ENCODE measurements at places on chromosomes 4 and X.

DNA sequence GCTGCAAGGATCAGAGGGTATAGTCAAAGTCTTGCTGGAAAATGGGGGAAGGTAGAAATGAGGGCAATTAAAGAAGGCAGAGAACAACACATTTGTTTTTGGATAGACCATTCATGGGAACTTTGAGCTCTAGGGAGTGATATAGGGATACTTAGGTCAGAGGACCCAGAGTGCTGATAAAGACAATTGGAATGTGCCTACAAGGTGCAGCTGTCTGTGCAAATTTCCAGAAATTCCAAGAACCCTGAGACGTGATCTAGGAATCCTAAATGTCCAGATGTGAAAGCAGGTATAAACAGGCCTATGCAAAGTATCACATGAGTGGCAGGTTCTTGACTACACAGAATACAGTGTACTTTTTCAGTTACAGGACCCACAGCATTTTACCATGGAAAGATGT is 24.2 kb downstream of the FNIP2 start:
- DNase-seq = no peak

GRCh38 chr4:112321776-112322684 is 24.9 kb downstream of the ALPK1 start:
- peak; percentile 62 for DNase-seq

- peak; percentile 63 for DNase-seq
These were observed 12.8 kb upstream of the LIMCH1 start for GRCh38 chr4:41525129-41525528.

- DNase-seq = no peak
These were observed 98.3 kb downstream of the GK start for GRCh38 chrX:30751497-30751896.

- DNase-seq = no peak
These were observed 17.1 kb downstream of the GAB1 start for GRCh38 chr4:143353797-143354196.

GRCh38 chr4:169611157-169611556 is 1.2 kb downstream of the NEK1 start:
- peak; percentile 31 for DNase-seq

- no peak for DNase-seq
These were observed 65.2 kb upstream of the SLC7A11 start for GRCh38 chr4:138307319-138307718.

DNA sequence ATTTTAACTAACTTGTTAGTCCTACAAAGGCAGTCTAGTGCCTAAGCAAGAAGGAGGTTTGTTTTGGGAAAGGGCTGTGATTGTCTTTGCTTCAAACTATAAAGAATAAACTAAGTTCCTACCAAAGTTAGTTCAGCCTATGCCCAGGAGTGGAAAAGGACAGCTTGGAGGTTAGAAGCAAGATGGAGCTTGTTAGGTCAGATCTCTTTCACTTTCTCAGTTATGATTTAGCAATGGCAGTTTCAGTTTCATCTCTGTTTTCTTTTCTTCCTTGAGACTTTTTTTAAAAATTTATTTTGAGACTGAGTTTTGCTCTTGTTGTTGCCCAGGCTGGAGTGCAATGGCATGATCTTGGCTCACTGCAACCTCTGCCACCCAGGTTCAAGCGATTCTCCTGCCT is 82.9 kb upstream of the NLGN4X start:
- DNase-seq = no peak

GRCh38 chrX:135497736-135498135 is 22.7 kb upstream of the INTS6L start:
- no peak for DNase-seq

- no peak for DNase-seq
These were observed 13.1 kb downstream of the TAB3 start for GRCh38 chrX:30875957-30876356.

GRCh38 chrX:76433219-76433618 is 5.7 kb downstream of the MAGEE1 start:
- no peak for DNase-seq

- DNase-seq = no peak
These were observed 6.1 kb downstream of the XPNPEP2 start for GRCh38 chrX:129744861-129745321.

- no peak for DNase-seq
These were observed 36.5 kb downstream of the WDR1 start for GRCh38 chr4:10079912-10080588.

GRCh38 chr4:63325140-63325539 is 1084.1 kb downstream of the TECRL start:
- DNase-seq = no peak

DNA sequence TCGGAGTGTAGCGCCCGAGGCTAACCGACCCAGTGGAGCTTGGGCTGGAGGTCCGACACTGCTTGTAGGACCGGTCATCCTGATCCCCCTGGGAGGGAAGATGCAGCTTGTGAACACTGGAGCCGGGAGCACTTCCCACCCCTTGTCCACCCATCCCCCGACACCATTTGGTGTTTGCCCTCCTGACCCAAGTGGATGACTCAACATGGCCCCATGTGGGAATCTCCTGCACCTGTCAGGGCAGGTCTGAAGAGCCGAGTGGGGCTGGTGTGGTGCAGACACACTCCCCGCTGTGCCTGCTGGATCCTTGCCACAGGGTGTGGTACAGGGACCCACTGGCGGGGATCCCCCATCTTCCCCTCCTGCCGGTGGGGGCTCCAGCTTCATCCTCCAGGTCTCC is 90.0 kb upstream of the AFAP1 start:
- DNase-seq = no peak

DNA sequence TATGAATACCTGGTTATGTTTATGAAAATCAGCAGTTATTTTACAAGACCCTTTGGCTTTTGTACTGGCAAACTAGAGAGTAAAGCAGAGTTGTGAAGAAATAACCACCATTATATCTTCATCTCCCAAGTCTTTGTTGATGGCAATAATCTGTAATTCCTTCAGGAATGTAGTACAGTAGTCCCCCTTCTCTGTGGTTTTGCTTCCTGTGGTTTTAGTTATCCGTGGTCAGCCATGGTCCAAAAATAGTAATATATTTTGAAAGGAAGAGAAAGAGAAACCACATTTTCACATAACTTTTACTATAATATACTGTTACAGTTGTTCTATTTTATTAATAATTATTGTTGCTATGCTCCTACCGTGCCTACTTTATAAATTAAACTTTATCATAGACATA is 27.8 kb downstream of the BANK1 start:
- DNase-seq = no peak

DNA sequence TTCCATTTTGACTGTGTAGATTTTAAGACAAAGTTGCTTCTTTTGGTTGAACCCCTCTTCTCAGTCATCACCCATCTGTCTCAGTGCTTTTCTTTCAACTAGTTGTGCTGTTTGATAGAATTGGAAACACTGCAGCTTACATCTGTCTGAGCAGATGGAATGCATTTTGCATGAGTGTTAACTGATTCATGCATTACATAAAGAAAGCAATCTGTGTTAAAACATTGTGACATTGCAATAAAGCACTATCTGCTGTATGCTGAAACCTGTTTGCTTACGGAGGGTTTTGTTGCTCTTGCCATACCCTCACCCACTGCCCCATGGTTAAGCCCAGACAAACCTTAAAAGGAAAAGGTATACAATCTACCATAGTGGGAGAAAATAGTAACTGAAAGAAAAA is 47.4 kb downstream of the NRK start:
- DNase-seq = no peak

GRCh38 chr4:6271206-6271605 is 1.6 kb downstream of the WFS1 start:
- DNase-seq = no peak

- no peak for DNase-seq
These were observed 10.8 kb upstream of the GUCY1B1 start for GRCh38 chr4:155748039-155748438.

GRCh38 chr4:188417181-188417580 is 277.9 kb downstream of the TRIML1 start:
- no peak for DNase-seq

DNA sequence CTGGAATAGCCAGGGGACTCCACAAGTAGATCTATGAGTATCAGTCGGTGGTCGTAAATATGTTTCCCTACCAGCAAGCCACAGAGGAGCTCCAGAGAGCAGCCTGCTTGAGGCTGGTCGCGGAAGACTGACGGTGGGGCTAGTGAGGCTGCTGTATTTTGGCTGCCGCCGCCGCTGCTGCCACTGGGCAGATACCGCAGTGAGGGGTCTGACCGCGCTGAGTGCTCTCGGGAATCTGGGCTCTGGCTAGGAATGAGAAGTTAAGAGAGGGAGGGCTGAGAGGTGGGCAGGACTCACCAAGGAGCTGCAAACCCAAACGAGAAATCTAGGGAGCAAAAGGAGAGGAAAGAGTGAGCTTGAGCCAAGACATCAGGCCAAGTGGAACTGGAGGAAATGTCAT is at the start of gene EXOC1L:
Gene EXOC1L (plus strand): TSS at position 157 of the 400 bp plus-strand sequence. CDS start 237 bp downstream, at position 394.
- DNase-seq = peak; percentile 77

- no peak for DNase-seq
These were observed 1.7 kb downstream of the TMEM185A start for GRCh38 chrX:149629730-149630387.

- DNase-seq = no peak
These were observed 18.6 kb downstream of the ZCCHC4 start for GRCh38 chr4:25330905-25331808.

DNA sequence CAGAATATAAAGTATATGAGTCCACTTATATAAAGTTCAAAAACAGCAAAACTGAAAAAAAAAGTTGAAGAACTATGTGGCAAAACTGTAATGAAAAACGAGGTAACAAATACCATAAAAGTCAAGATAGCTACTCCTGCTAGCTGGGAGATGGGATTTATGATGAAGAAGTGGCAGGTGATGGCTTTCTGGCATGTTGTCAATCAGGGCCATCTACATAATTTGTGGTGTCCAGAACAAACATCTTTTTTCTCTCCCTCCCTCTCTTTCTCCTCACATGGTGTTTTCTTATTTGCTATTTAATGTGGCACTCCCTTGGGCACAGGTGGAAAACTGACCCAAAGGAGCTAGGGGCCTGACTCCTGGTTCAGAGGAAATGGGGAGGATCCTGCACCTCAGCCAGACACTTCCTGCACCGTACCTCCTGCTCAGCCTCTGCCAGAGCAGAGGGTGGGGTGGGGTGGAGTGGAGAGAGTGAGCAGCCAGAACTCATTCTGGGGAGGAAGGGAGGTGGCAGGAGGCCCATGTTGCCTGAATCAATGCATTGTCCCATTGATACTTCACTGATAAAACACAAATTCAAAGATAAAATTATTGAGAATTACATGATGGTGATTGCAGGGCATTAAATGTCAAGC is 5.3 kb upstream of the SAP30 start:
- no peak for DNase-seq

DNA sequence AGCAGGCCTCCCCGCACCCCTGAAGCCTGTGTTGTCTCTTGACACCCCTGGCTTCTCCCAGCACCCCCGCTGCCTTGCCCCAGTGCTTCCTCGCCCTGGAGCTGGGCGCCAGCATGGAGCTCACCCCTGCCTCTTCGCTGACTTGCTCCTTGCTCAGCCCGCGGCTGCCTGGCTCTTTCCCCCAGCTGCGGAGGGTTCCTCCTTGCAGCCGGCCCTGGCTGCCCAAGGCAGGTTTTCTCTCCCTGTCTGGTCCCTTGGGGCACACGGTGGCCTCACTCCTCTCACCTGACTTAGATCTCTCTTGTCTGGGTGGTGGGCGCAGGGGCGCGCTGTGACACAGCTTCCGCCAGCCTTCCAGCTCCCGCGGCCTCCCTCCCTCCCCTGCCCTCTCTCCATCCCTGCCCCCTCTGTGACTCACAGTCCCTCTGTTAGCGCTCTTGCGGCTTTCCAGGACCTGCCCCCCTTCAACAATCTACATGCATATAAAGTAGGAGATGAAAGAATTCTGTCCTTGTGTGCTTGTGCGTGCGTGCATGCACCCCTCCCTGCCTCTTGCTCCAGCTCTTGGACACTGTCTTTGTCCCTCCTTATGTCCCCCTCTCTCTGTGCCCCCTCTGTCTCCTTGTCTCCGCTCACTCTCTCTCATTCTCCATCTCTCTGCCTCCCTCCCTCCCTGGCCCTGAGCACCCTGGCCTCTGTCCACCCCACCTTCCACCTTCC is 2.2 kb downstream of the PLXNB3 start:
- DNase-seq = no peak

GRCh38 chrX:39442332-39442731 is 641.1 kb downstream of the MID1IP1 start:
- no peak for DNase-seq

DNA sequence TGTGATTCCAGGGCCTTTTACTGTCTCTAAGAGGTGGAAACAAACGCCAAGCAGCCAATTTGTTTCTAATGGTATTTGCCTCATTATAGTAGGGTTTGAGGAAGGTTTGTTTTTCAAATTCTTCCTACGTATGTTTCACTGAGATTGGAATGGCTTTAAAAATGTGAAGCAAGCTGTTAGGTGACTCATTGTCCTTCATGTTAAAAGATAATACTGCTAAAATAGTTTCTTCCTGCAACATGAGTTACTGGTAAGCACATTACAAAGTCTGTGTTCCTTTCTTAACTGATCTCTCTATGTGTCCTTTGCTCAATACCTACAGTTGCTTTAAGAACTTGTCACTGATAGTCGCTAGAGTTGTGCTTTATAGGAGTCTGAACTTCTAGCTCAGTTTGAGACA is 1183.9 kb downstream of the RPA4 start:
- DNase-seq = no peak

GRCh38 chrX:41055740-41056139 is 29.5 kb upstream of the USP9X start:
- DNase-seq = no peak

DNA sequence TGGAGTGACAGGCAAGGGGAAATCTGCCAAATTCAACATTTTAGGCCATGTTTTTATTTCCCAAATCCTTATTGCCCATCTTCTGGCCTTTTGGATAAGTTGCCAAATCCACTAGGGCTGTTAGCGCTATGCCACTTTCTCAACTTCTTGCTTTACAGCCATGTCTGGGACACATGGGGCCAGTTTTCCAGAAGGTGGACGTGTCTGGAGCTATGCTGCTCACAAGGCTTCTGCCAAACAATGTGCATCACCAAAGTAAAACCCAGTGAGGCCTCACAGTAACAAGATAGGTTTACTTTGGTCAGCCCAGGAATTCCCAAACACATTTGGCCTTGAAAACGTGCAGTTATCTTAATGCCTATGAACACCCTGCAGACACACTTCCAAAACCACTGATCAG is 142.9 kb downstream of the MID1 start:
- no peak for DNase-seq

DNA sequence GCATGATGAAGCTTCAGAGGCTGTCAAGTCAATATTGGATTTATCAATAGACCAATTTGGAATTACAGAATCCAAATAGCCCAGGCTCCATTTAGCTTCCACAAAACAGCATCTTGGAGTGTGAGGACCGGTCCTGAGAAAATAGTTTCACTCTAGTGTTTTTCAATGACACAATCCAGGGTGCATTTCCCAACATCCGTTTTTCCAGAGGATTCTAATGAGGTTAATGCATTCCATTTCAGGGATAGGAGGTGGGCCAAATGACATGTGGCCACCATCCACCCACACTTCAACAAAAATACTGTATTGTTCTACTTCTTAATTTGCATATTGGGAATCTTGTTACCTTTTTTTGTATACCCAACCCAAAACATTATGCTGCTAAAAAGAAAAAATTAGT is 229.8 kb upstream of the LDB2 start:
- no peak for DNase-seq

GRCh38 chr4:145351162-145351561 is 130.5 kb upstream of the SMAD1 start:
- no peak for DNase-seq

GRCh38 chrX:314049-314448 is 4.5 kb downstream of the GTPBP6 start:
- no peak for DNase-seq
